Left lung (tissue), 14 donors: ENCODE measurements at places on chromosomes 3 and 15. TPM values are rescaled to one million over a fixed set of nuclear protein-coding genes. Genes with fewer than 3 reads are reported as not detected.
A peak's percentile ranks its signal among the peaks of the same experiment; 100 is the strongest.

- H3K27me3 ChIP-seq = no peaks in the 10 kb centered on the region
- H3K4me3 ChIP-seq = no peak overlapping the region
- no peak for DNase-seq
- H3K36me3 ChIP-seq = no peaks in the 10 kb centered on the region
- no peak overlapping the region for H3K27ac ChIP-seq
Observed at GRCh38 chr3:135650309-135650708, 315.2 kb upstream of the PPP2R3A start.

DNA sequence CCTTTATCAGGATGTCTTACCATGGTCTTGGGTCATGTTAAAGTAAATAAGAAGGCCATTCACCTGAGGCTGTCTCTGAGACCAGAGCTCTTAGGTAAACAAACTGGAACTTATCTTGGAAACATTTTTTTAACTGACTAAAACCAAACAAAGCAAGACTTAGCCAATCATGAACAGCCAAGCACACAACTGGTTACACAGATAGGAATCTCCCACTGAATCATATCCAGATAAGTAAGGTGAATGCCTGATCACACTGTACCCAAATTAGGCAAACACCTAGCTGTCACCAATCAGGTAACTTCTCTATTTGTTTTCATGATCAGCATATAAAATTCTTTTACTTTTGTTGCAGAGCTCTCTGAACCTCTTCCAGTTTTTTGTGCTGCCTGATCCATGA is 205.4 kb downstream of the CNTN3 start:
- no peak overlapping the region for H3K27ac ChIP-seq
- DNase-seq = no peak
- H3K27me3 ChIP-seq = no peaks in the 10 kb centered on the region
- H3K4me1 ChIP-seq = no peaks in the 10 kb centered on the region
- no peaks in the 10 kb centered on the region for H3K36me3 ChIP-seq
- no peak overlapping the region for H3K4me3 ChIP-seq

GRCh38 chr3:46356276-46356675 is 2.4 kb downstream of the CCR2 start:
- no peaks in the 10 kb centered on the region for H3K36me3 ChIP-seq
- no peaks in the 10 kb centered on the region for H3K27me3 ChIP-seq
- H3K4me1 ChIP-seq = peaks cover 5% of the 10 kb centered on the region
- DNase-seq = no peak
- H3K27ac ChIP-seq = no peak overlapping the region
- H3K4me3 ChIP-seq = peak overlapping the region; percentile 19

DNA sequence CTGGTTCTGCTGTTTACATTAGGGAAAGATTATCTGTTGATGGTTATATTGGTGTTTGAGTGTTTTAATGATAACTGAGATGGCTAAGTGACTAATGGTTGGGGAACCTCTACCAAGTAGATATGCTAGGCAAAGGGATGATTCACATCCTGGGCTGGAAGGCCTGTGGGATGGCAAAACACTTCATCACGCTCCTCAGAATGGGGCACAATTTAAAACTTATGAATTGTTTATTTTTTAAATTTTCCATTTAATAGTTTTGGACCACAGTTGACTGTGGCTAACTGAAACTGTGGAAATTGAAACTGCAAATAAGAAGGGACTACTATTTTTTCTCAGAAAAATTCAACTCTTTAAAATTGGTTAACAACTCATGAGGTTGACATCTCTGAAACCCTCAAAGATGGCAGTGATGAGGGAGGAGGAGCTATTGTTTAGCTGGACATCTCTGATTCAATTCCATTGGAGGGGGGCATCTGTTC is 100.5 kb upstream of the ZBED2 start:
- H3K27me3 ChIP-seq = no peaks in the 10 kb centered on the region
- H3K4me3 ChIP-seq = no peak overlapping the region
- no peak for DNase-seq
- no peaks in the 10 kb centered on the region for H3K4me1 ChIP-seq

DNA sequence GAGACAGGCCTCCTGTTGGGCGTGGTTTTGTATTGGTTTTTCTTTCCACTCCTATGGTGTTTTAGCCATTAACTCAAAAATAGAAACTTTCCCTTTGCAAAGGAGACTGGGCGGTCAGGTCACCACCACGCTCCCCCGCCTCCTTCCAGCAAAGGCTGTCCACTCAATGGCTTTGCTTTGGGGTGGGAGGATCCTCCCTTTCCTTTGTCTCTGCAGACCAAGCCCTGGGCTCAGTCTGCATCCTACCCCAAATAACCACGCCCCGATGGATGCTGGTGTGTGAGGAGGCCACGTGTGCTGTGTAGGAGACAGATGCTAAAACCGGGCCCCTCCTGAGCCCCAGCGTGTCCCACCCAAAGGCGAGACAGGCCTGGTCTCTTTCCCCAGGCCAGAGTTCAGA is 68.5 kb downstream of the GRIP2 start:
- no peaks in the 10 kb centered on the region for H3K36me3 ChIP-seq
- peaks cover 16% of the 10 kb centered on the region for H3K4me1 ChIP-seq
- H3K4me3 ChIP-seq = no peak overlapping the region
- H3K27me3 ChIP-seq = no peaks in the 10 kb centered on the region
- H3K27ac ChIP-seq = no peak overlapping the region
- DNase-seq = no peak

- H3K4me1 ChIP-seq = no peaks in the 10 kb centered on the region
- no peaks in the 10 kb centered on the region for H3K27me3 ChIP-seq
- no peak overlapping the region for H3K27ac ChIP-seq
Observed at GRCh38 chr3:33911525-33912322, 113.3 kb downstream of the PDCD6IP start.

- H3K4me3 ChIP-seq = peak within 1 kb of the TSS; percentile 61
- H3K27me3 ChIP-seq = no peaks in the 10 kb centered on the region
- H3K36me3 ChIP-seq = no peaks in the 10 kb centered on the region
- H3K4me1 ChIP-seq = peaks cover 10% of the 10 kb centered on the region
- peak; percentile 92 for DNase-seq
Observed at GRCh38 chr15:40470423-40471104, at the start of gene CHST14. CHST14 (plus strand) TSS chr15:40470984; CDS start chr15:40471214, 230 bp downstream.

DNA sequence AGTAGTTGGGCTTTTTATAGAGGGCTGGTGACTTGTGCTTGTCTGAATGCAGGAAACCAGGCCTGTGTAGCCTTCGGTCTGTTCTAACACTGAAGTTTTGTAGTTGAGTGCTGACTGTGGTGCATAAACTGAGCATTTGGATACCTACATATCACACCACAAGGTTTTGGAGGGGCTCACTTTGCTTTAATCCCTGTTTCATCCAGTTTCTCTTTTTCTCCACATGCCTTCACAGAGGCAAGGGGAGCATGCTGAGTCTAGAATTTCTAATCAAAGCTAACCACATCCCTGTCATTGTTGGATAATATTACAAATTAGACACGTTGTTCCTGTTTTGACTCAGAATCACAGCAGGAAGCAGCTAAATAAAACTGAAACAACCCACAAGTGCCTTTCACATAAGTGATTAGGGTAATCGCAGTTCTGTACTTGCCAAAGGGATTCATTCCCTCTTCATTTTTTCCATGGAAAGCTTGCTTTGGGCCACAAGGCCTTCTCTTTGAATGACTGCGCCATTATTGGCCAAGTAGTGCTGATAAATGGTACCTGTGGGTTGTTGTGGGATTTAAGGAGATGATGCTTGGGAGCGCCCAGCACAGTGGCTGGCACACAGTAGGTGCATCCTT is 48.9 kb downstream of the TGFBR2 start:
- H3K4me1 ChIP-seq = peaks cover 49% of the 10 kb centered on the region
- DNase-seq = no peak
- peaks cover 82% of the 10 kb centered on the region for H3K36me3 ChIP-seq

- no peak for DNase-seq
- H3K4me1 ChIP-seq = no peaks in the 10 kb centered on the region
- H3K27me3 ChIP-seq = peaks cover 13% of the 10 kb centered on the region
- H3K36me3 ChIP-seq = no peaks in the 10 kb centered on the region
Observed at GRCh38 chr3:10330319-10330718, 9.4 kb upstream of the SEC13 start.

GRCh38 chr3:143810953-143811265 is 37.4 kb downstream of the SLC9A9 start:
- H3K27me3 ChIP-seq = no peaks in the 10 kb centered on the region
- no peak overlapping the region for H3K27ac ChIP-seq
- no peak for DNase-seq
- H3K4me1 ChIP-seq = peaks cover 3% of the 10 kb centered on the region
- no peak overlapping the region for H3K4me3 ChIP-seq

GRCh38 chr3:160398820-160399124 is 253 bp downstream of the IFT80 start:
- H3K36me3 ChIP-seq = no peaks in the 10 kb centered on the region
- peak overlapping the region; percentile 81 for H3K4me3 ChIP-seq
- no peaks in the 10 kb centered on the region for H3K27me3 ChIP-seq
- no peaks in the 10 kb centered on the region for H3K4me1 ChIP-seq

DNA sequence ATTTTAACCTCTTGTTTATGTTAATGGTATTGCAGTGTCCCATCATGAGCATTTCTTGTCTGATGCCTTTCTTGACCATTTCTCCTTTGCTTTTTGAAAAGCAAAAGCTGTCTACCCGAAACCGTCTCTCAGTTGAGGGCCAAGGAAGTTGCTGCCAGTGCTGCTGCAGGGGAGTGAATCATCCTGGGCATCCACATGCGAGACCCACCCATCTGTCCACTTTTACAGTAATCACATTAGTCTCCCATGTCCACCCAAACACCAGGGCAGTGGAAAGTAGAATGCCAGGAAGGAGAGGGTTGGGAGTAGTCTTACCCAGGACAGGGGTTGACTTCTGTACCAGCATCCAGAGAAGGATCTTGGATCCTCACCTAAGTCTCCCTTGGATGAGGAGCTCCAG is 48.6 kb upstream of the TEX264 start:
- DNase-seq = no peak
- H3K27me3 ChIP-seq = no peaks in the 10 kb centered on the region
- H3K4me3 ChIP-seq = no peak overlapping the region
- peaks cover 3% of the 10 kb centered on the region for H3K36me3 ChIP-seq
- peaks cover 19% of the 10 kb centered on the region for H3K4me1 ChIP-seq
- H3K27ac ChIP-seq = no peak overlapping the region

DNA sequence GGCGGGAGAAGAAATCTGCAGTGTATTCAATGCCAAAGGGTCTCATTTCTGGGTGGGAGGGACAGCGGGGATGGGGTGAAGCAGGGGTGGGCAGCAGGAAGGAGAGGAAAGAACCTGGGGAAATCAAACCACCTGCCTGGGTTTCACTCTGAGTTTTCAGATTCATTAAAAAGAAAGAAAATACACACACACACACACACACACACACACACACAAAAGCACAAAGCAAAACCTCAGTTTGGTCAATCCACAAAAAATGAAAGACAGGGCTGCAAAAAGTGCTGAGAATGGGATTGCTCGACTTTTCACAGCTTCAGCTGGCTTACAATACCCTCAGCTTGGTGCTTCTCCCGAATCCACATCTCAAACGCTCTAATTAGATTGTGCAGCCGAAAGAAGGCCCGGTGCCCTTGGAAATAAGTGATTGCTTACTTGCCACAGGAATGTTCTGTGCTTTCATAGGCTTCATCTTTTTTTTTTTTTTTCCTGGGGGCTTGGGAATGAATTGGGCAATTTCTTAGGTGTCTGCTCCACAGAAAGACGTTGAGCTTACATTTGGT is 370.5 kb downstream of the RORA start:
- DNase-seq = no peak
- no peaks in the 10 kb centered on the region for H3K36me3 ChIP-seq
- no peaks in the 10 kb centered on the region for H3K4me1 ChIP-seq
- no peak overlapping the region for H3K4me3 ChIP-seq
- H3K27me3 ChIP-seq = no peaks in the 10 kb centered on the region

GRCh38 chr3:36182024-36182423 is 198.3 kb upstream of the STAC start:
- no peak overlapping the region for H3K4me3 ChIP-seq
- no peaks in the 10 kb centered on the region for H3K36me3 ChIP-seq
- DNase-seq = no peak

Gene DNAH12
- 0.61 TPM for total RNA-seq

Gene SMCO1
- not detected for total RNA-seq

Gene GOLGA6L4
- total RNA-seq = 2.1 TPM

Gene SKOR1
- 0.12 TPM for total RNA-seq

Gene SLC6A1
- total RNA-seq = 0.97 TPM
